ENCODE measurements at places on chromosomes 5 and 9.

DNA sequence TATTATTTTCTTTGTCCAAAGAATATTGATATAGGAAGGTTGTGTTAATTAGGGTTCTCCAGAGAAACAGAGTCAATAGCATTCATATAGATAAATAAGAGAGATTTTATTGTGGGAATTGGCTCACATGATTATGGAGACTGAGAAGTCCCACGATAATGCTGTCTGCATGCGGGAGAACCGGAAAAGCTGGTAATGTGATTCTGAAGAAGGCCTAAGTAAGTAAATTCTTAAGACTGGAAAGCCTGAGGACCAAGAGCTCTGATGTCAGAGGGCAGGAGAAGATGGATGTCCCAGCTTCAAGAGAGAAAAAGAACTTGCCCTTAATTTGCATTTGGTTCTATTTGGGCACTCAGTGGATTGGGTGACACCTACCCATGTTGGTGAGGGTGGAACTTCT is 307.4 kb upstream of the C9orf72 start:
- no peak for DNase-seq

- DNase-seq = no peak
Measured at GRCh38 chr5:6755519-6755918, 42.3 kb downstream of the TENT4A start.

GRCh38 chr9:95715868-95716435 is 159.5 kb upstream of the ERCC6L2 start:
- no peak for DNase-seq

GRCh38 chr9:121292801-121293241 is 24.9 kb downstream of the GSN start:
- no peak for DNase-seq

DNA sequence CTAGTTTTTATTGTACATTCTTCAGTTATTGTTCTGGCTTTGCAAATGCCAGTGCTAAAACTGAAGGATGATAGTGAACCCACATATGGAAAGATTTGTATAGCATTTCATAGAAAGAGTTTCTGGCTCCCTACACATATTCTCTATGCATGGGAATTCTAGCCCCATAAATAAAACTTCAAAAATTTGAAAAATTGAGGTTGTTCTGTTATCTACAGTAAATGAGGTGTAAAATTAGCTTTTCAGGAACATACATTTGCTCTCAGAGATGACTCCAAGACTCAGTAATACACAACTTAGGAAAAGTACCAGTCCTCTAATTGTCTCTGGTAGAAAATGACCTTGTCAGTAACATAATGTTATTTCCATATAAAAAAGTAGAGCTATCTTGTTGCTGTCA is 80.2 kb upstream of the DPYSL3 start:
- DNase-seq = no peak

DNA sequence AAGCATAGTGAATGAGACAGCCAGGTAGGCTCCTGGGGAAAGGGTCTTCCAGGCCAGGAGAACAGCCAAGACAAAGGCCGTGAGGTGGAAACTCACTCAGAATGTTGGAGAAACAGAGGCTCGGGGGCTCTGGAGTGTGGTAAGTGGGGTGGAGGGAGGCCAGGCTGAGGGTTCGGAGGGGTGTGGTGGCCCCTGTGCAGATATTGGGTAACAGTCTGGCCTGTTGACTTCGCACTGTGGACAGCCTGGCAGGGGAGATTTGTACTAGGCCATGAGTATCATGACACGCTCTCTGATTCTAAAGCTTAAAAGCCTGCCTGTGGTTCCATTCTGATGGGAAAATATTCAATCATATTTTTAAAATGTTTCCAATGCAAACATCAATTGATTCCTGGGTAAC is 239.3 kb downstream of the GADD45G start:
- no peak for DNase-seq

DNA sequence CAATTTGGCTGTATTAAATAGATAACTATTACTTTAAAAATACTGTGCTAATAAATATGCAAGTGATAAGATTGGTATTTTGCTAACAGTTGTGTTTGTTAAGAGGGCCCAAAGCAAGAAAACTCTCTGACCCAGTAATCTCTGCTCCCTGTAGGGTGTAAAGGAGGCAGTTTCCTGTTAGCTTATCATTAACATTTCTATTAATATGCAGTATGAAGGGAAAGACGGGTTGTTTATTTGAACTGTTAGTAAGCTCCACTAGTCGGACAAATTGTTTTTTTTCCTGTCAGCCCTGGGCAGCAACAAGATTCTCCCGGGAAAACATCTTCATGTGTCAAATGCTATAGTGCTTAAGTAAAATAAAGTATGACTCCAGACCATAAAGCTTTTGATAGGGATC is 35.6 kb downstream of the ERP44 start:
- peak; percentile 20 for DNase-seq

DNA sequence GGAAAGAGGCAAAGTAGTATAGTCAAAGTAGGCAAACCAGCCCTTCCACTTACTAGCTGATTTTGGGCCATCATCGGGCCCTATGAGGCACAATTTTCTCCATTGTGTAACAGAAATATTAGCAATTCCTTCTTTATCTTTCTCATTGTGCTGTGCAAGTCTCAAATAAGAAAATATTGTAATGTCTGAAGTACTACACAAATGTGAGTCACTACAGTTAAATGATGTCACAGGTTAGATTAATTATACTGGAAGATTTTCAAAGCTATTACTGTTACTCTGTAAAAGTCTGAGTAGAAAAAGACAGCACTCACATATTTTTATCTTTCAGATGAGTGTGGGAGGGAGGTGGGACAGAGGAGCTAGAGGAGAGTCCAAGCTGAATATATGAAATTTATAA is 12.4 kb upstream of the TMC1 start:
- DNase-seq = no peak

All from kidney (tissue), 22 donors.